Lung microvascular endothelial cell (primary cell): ENCODE measurements at places on chromosomes 11 and 22. TPM values are rescaled to one million over a fixed set of nuclear protein-coding genes. Genes with fewer than 3 reads are reported as not detected.

- no peak for DNase-seq
Observed at GRCh38 chr11:80321786-80322185, 881.0 kb upstream of the TENM4 start.

GRCh38 chr22:19998232-19998951 is 18.2 kb downstream of the ARVCF start:
- no peak for DNase-seq

DNA sequence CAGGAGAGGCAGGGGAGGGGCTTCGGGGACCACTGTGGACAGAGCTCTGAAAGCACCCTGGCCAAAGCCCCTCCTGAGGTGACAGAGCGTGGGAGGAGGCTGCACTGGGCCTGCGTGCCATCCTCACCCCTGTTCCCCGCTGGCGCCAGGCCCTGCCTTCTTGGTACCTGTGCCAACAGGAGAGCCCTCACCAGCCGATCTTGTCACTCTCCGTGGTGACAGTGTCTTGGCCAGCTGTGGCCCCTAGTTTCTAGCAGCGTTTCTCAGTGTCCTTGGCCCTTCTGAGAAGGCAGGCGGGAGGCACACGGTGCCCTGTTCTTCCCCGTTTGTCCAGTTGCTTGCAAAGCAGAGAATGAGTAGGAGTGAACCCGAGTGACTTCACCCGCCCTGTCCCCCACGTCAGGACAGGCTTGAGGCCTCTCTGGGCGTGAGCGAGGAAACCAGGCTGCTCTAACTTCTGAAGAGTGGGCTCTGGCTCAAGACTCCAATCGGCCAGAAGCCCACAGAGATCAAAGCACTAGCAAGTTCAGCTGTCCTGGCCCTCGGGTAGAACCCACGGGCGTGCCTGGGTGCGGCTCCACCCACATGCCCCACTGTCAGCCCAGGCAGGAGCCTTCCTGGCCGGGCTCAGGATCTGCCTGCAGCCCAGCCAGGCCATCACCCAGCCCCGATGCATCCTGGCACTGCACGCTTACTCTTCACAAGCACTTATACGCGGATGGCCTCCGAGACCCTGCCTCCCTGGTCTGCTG is 60.2 kb upstream of the EMID1 start:
- no peak for DNase-seq

DNA sequence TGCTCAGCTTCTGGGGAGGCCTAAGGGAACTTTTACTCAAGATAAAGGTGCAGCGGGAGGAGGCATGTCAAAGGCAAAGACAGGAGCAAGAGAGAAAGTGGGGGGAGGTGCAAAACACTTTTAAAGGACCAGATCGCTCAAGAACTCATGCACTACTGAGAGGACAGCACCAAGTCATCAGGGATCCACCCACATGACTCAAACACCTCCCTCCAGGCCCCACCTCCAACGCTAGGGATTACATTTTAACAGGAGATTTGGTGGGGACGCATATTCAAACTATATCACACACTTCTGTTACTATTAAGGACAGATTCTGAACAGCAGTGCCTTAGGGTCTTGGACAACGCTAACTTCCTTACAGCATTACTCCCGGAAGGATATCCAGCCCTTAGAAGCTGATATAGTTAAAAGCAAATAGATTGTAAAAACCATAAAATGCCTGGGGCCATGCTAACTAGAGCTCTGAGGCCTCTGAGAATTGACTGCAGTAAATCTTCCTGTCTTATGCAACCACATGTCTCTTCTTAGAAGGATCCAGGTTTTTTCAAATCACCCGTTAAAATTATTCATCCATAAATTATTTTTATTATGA is 16.7 kb upstream of the ZC3H12C start:
- no peak for DNase-seq

DNA sequence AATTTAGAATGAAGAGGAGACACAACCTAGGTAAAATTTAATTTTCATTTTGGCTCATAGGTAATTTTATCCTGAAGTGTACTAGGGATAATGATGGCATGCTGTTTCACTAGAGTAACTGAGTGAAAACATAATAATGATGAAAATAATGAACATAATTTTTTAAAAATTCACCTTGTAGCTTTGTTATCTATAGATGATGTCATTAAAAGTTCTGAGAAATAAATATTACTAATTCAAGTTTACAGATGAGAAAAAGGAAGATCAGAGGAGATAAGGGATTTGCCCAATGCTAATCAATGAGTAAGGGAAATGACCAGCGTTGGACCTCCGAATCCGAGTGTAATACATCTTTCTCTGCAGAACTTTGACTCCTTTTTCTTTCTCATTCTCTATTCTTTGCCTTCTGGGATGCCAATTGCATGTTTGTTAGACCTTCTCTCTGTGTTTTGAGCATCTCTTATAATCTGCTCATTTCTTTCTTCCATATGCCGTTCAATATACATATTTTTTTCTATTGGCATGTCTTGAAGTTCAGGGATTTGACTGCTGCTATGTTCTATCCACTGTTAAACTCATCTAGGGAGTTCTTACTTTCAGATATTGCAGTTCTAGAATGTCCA is 186.5 kb downstream of the SNX19 start:
- DNase-seq, result peak; percentile 9

DNA sequence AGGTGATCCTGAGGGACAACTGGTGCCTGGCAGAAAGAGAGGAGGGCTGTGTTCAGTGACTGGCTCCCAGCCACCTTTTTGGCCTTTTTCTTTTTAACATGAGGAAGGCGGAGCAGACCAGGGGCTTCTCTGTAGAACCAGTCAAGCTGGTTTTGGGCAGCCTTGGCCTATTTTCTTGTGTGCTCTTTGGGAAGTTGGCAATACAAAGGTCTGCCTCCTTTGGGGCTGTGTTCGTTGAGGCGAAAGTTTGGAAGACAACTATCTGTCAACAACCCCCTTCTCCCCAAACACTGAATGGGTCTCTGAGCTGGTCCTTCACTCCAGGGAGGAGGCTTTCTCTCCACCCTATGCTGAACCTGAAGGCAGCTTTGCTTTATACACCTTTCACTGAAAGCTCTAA is 8.5 kb downstream of the MARK2 start:
- no peak for DNase-seq

DNA sequence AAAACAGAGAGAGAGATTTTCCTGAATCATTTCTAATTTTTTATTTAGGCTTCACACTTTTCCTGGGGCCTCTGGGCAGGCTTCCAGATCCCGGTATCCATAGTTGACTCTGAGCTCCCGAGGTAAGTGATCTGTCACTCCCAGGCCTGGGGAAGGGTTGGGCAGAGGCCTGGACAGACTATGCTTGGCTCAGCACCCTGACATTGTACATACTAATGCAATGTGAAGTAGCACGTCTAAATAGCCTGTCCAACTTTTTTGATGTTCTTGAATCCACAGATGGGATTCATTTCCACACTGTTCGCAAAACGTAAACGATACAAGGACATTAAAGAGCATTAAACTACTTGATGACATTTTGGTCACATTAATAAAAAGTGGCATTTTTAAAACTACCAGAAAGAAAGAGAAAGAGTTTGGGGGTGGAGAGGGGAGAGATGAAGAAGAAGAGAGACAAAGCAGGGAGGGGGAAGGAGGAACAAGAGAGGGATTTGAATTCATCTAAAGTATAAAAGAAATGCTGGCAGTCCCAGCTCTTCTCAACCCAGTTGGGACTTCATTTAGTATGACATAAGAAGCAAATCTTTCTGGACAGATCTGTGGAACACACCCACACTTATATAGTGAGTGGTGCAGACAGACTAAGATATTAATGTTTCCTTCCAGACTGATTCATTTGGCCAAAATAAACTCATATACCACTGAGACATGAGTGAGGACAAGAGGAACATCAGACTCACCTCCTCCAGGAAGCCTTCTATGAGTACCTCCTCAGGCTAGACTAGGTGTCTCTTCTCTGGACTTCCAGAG is 514.2 kb downstream of the SOX6 start:
- DNase-seq, result no peak

DNA sequence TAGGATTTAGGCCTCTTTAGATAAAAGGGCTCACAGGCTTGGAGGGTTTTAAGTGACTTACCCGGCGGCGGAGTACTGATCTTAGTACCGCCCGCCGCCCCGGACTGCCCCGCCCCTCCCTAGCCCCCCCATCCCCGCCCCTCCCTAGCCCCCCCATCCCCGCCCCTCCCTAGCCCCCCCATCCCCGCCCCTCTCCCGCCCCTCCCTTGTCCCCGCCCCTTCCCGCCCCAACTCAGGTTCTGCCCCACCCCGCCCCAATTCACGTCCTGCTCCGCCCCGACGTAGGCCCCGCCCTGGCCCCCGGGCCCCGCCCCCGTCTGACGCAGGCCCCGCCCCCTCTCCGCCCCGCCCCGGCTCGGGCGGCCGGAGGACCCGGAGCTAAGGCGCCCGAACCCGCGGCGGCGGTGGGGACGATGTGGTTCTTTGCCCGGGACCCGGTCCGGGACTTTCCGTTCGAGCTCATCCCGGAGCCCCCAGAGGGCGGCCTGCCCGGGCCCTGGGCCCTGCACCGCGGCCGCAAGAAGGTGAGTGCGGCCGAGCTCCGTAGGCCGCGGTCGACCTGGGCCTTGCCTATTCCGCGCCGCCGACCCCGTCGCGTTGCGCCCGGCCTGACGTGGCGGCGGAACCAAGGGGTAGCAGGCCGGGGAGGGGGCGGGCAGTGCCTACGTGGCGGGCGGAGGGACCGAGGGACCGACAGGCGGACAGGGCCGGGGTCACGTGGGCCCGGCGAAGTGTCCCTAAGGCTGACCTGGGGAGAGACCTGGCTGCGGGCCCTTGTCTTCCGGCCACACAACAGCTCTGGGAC is at the start of gene SCYL1:
Gene SCYL1 (plus strand): TSS at position 343 of the 805 bp plus-strand sequence. CDS start 71 bp downstream, at position 414.
- DNase-seq, result peak; percentile 91

DNA sequence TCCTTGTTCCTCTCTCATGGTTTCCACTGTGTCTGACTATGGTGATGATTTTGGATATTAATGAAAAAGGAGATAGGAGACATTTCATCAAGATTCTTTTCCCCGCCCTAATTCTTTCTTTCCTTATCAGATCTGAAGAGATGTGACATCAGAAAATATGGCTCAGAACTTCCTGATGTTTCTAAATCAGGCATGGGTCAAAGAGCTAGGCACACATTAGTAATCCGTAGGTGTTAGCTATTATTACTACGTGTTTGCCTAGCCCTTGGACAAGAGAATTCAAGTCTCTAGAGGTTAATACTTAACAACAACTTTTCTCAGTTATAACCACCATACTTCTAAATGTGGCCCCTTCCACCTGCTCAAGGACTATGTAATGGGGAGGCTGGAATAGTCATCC is 5.8 kb downstream of the JOSD1 start:
- peak; percentile 47 for DNase-seq

- peak; percentile 88 for DNase-seq
Observed at GRCh38 chr11:20112291-20113148, 47.8 kb downstream of the DBX1 start.

Gene YAP1
- 54.5 and 94.6 TPM in 2 replicates for total RNA-seq

Gene FGF4
- total RNA-seq, result not detected in 2 replicates

Gene CCDC15
- total RNA-seq, result 1.5 and 1.6 TPM in 2 replicates

Gene ZW10
- total RNA-seq, result 12.5 and 14.2 TPM in 2 replicates

Gene VPS37C
- 4.4 and 6.2 TPM in 2 replicates for total RNA-seq
